ENCODE measurements at places on chromosomes 12 and 14. TPM values are rescaled to one million over a fixed set of nuclear protein-coding genes. Genes with fewer than 3 reads are reported as not detected.

The WNK1 gene
- 158 TPM for total RNA-seq

The CDKL1 gene
- total RNA-seq: 3.9 TPM

The PMEL gene
- total RNA-seq: not detected

The NTS gene
- total RNA-seq: not detected

The TAS2R42 gene
- not detected for total RNA-seq

The STRAP gene
- 49.6 TPM for total RNA-seq

The CCDC175 gene
- not detected for total RNA-seq

The PMCH gene
- total RNA-seq: not detected

- no peaks in the 10 kb centered on the region for H3K36me3 ChIP-seq
- peaks cover 55% of the 10 kb centered on the region for H3K4me1 ChIP-seq
- no peak for DNase-seq
- H3K4me3 ChIP-seq: peak overlapping the region; percentile 63
- H3K27ac ChIP-seq: peak overlapping the region; percentile 11
Measured at GRCh38 chr12:47885012-47885501, 19.7 kb downstream of the VDR start.

DNA sequence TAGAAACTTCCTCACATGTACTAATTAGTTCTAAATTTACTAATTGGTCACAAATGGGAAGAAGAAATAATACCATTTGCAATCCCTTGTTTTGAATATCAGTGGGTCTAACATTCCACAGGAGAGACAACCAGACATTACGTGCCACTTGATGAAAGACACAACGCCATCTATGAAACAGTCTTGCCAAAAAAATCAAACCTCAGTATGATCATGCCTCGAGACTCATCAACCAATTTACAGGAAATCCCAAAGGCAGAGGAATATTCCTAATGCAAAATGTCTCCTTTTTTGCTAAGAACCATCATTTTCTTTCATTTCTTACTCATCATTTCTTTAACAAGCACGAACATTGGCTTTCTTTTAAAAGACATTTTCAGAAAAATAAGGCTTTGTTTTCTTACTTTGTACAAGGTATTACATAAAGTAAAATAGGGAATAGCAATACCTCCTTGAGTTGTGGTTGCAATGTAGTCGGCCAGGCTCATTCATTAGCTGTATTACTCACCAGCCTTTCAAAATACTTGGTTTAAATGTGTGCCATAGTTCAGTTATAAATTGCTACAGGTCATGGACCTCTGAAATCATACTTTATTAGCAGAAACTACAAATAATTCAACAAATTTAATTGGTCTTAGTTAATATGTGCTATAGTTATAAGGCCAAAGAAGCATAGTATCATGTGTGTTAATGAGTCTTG, 436.2 kb upstream of the FLRT2 start:
- H3K4me3 ChIP-seq: no peak overlapping the region
- no peaks in the 10 kb centered on the region for H3K4me1 ChIP-seq
- no peaks in the 10 kb centered on the region for H3K36me3 ChIP-seq
- no peak overlapping the region for H3K27ac ChIP-seq
- no peaks in the 10 kb centered on the region for H3K27me3 ChIP-seq

DNA sequence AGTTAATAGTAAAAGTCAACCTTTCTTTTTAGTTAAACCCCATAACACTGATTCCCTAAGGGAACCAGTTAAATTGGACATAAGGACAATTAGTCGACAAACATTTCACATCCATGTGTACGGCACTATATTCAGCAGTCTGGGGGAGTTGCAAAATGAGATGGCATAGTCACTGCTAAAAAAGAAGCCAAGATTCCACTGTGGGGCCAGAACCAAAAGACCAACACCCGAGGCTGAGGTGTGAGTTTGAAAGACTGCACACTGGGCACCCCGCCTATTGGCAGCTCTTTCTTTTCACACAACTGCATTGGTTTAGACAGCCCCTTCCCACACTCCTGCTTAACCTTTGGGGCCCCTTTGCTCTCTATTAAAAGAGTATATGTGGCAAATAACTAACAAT, 16.7 kb downstream of the SETD3 start:
- H3K4me1 ChIP-seq: peaks cover 66% of the 10 kb centered on the region
- peaks cover 73% of the 10 kb centered on the region for H3K36me3 ChIP-seq
- H3K27ac ChIP-seq: no peak overlapping the region
- H3K27me3 ChIP-seq: no peaks in the 10 kb centered on the region
- no peak for DNase-seq

DNA sequence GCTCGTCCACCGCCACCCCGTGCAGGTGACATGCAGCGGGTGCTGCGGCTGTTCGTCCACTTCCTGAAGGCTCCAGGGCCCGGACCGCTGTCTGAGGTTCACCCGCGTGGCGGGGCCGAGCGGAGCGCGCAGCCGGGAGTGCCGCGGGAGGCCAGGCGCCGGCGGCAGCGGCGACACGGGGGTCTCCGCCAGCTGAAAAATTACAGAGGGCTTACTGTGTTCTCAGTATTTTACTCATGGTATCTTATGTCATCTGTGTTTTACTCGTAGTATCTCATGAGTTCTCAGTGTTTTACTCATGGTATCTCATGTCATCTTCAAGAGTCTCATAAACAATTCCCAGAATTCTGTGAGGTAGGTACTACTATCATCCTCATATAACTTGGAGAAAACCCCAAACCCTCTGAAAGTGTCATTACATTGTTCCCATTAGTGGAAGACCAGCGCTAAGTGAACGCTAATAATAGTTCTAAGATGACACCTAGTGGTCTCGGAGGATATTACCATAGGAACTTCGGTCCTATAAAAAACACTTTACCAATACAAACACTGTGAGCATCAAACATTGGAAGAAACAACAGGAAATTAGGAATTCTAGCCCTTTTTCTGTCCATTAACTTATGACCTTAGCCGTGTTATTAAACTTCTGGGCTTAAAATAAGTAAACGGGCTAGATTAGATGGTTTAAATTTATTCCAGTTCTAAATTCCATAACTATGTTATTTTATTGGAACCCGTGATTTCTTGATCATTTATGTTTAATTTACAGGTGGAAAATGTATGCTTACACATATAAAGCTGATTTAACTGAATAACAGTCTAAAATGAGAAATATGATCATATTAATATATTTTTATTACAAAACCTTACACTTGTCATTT, 32.4 kb downstream of the AK7 start:
- H3K36me3 ChIP-seq: no peaks in the 10 kb centered on the region
- H3K4me1 ChIP-seq: peaks cover 5% of the 10 kb centered on the region
- no peak overlapping the region for H3K27ac ChIP-seq
- no peaks in the 10 kb centered on the region for H3K27me3 ChIP-seq

- H3K4me3 ChIP-seq: no peak overlapping the region
- no peak for DNase-seq
- no peaks in the 10 kb centered on the region for H3K27me3 ChIP-seq
- H3K4me1 ChIP-seq: no peaks in the 10 kb centered on the region
Measured at GRCh38 chr14:67576216-67576955, 23.7 kb downstream of the PIGH start.

DNA sequence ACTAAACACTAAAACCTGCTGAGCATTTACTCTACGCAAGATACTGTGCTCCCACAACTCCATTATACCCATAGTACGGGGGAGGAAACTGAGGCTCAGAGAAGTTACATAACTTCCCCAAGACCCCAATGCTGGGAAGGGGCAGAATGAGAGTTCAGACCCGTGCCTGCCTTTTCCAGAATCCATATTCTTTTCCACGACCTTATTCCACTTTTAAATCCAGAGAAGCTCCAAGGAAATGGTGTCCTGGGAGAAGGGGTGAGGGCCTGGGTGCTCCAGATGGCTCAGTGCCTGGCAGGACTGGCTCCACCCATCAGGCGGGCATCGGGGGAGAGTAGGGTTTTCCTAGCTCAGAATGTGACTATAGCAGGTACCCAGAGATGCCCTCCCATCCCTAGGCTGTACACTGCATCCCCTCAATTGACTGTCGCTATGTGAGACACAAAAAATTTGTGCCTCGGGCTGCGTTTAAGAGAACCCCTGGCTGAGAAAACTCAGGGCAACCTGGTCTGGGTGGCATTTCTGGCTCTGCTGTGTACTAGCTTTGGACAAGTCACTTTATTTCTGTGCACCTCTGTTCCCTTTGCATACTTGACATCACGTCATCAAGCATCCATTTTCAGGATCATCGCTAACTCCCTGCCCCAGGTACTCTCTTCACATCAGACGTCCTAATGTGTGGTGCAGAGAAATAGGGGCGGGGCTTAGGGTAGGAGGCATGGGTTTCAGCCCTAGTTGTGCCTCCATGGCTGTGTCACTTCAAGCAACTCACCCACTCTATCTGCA, 11.6 kb upstream of the IQSEC3 start:
- H3K4me3 ChIP-seq: no peak overlapping the region
- H3K27ac ChIP-seq: no peak overlapping the region
- no peaks in the 10 kb centered on the region for H3K4me1 ChIP-seq
- peaks cover 4% of the 10 kb centered on the region for H3K36me3 ChIP-seq

DNA sequence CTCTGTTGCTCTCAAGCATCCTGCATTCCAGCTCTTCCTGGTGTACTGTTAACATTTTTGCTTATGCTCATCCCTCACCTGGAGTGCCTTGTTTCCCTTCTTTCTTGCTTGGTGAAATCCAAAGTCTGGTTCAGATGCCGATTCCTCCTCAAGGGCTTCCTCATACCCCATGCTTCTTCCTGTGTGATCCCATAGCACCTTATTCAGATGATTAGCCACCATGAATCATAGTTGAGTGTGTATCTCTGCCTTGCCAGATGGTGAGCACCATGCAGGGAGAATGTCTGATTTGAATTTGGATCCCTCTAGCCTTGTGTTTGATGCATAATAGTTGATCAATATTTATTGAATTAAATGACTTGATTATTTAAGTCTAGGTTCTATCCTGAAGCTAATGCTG, 39.4 kb upstream of the ANO4 start:
- H3K27ac ChIP-seq: no peak overlapping the region
- DNase-seq: no peak
- H3K4me1 ChIP-seq: no peaks in the 10 kb centered on the region
- H3K27me3 ChIP-seq: peaks cover 2% of the 10 kb centered on the region
- H3K36me3 ChIP-seq: no peaks in the 10 kb centered on the region
- H3K4me3 ChIP-seq: no peak overlapping the region

- no peak overlapping the region for H3K4me3 ChIP-seq
- H3K36me3 ChIP-seq: peaks cover 20% of the 10 kb centered on the region
- peaks cover 77% of the 10 kb centered on the region for H3K4me1 ChIP-seq
- no peak overlapping the region for H3K27ac ChIP-seq
- DNase-seq: no peak
- H3K27me3 ChIP-seq: no peaks in the 10 kb centered on the region
Measured at GRCh38 chr12:31315044-31315715, 10.8 kb downstream of the SINHCAF start.

DNA sequence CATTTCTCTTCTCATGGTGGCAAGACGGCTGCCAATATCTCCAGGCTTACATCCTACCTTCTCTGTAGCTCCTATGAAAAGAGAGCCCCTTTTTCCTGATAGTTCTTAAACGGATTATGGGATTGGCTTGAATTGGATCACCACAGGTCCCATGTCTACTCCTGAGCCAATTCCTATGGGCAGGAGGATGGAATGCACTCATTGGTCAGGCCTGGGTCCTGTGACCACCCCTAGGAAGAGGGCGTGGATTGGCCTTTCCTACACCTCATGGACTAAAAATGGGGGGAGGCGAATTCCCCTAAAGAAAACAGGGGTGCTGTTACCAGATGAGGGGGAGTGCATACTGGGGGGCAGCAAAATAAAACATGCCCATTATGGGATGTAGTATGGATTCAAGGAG, 108.8 kb downstream of the PTPN11 start:
- H3K27me3 ChIP-seq: peaks cover 3% of the 10 kb centered on the region
- no peaks in the 10 kb centered on the region for H3K36me3 ChIP-seq
- H3K4me1 ChIP-seq: no peaks in the 10 kb centered on the region

DNA sequence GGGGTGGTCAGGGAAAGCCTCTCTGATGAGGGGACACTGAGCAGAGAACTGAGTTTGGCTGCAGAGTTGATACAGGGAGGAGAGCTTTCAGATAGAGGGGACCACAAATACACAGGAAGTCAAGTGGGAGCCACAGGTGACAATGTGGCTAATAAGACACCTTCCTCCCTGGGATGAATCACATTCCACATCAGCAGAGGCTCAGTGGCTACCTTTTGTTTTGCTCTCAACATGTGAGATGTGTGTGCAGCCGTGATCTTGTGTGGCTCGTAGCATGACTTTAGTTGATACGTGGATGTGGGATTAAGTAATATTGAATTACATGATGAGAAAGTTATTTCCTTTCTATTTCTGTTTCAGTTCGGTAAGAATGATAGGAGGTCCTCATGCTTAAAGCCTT, 7.5 kb downstream of the CRADD start:
- DNase-seq: no peak
- peaks cover 37% of the 10 kb centered on the region for H3K4me1 ChIP-seq
- H3K36me3 ChIP-seq: no peaks in the 10 kb centered on the region
- H3K27ac ChIP-seq: no peak overlapping the region

DNA sequence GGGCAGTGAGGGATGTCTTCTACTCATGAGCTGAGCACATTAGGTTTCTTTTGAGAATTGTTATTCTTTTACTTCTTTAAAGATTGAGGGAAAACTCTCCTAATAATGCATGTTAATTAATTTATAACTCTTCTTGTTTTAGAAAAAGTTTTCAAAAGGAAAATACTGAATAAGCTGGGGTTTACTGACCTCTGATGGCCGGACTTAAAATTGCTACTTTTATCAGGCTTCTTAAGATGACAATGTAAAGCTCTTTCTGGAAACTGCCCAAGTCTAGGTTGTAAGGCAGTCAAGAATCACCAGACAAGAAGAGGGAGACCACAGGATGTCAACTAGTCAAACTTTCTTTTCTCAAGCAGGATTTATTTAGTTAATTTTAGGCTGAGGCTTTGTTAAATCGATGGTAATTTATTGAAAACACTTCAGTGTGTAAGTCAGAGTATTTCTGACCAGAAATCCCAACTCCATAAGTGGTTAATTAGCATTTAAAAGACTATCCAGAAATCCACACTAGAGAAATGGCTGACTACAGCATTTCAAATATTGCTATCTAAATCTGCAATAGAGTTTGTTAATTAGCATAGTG, 82.1 kb downstream of the AVPR1A start:
- H3K4me3 ChIP-seq: no peak overlapping the region
- H3K4me1 ChIP-seq: no peaks in the 10 kb centered on the region
- H3K27me3 ChIP-seq: no peaks in the 10 kb centered on the region
- H3K27ac ChIP-seq: no peak overlapping the region
- DNase-seq: no peak

DNA sequence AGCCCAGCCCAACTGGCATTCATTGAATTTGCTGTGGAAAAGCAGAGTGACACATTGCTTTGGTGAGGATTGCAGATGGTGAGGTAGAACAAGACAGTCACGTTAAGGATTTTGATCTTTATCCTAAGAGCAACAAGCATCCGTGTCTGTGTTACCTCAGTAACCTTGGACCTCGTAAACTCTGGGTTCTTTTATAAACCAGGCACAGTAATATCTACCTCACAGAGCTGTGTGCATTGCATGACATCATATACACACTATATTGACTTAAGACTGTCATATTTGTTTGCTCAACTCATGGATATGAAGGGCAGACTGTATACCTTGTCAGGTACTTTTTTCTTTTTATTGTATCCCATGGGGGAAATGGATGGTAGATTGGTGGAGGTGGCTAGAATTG, 156.2 kb downstream of the ETV6 start:
- no peak for DNase-seq
- no peak overlapping the region for H3K4me3 ChIP-seq
- no peak overlapping the region for H3K27ac ChIP-seq
- peaks cover 20% of the 10 kb centered on the region for H3K4me1 ChIP-seq
- no peaks in the 10 kb centered on the region for H3K27me3 ChIP-seq

- DNase-seq: no peak
- H3K27me3 ChIP-seq: peaks cover 14% of the 10 kb centered on the region
- H3K36me3 ChIP-seq: no peaks in the 10 kb centered on the region
- no peaks in the 10 kb centered on the region for H3K4me1 ChIP-seq
- no peak overlapping the region for H3K4me3 ChIP-seq
- no peak overlapping the region for H3K27ac ChIP-seq
Measured at GRCh38 chr12:117284140-117284539, 77.3 kb downstream of the NOS1 start.

All from naive thymus-derived CD8-positive, alpha-beta T cell (primary cell).